Stimulated activated naive CD4-positive, alpha-beta T cell treated with Interleukin-2 at 50 U/mL for 16 hours (primary cell): ENCODE measurements at places on chromosomes 6 and 20.

DNA sequence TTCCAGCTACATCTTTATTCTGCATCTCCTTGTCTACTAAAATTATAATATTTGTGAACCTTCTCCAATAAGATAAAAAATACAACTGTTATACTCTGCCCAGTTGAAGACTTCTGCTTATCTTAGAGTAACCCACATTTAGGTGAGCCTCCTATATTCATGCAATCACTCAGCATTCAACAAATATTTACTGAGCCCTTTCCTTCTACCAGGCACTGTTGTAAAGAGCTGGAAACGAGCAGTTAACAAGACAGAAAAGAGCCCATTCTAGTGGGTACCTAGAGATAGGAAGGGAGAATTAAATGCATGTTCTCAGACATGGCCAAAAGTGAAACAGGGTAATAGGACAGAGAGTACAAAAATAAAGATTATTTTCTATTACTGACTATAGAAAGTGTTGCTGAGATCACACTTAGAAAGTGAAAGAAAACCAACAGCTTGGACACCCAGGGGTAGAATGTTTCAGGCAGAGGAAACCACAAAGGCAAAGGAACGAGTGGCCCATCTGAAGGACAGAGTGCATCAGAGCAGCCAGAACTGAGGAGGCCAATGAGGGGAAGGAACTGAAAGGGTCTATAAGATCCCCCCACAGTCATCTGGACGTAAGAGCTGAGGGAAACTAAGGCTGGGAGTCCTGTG is 50.8 kb upstream of the SMLR1 start:
- no peak for DNase-seq

- DNase-seq, result no peak
These were observed 201.3 kb upstream of the BTBD3 start for GRCh38 chr20:11716239-11716944.

DNA sequence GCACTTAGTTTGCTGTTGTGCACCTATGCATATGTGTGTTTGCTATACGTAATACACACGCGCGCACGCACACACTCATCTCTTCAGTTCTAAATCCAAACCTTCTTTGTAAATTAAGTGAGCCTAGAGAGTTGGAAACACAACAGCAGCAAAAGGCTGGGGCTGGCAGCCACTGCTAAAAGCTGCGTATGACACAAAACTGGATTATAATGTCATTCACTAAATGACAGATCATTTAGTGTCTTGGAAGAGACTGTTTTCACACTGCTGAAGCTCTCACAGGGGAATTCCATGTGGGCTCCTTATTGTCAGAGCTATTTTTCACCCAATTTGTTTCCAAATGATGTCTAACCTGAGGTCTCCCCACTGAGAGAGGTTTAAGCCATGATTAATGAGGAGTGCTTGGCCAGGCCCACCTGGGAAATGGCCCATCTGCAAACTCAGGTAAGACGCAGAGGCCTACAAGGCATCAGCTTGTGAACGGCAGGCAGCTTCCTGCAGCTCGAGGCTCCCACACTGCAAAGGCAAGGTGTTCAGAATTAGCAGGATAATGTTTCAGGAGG is 94.2 kb downstream of the OLIG3 start:
- DNase-seq, result no peak

- no peak for DNase-seq
These were observed 138.2 kb upstream of the DTNBP1 start for GRCh38 chr6:15800841-15801617.

- DNase-seq, result no peak
These were observed 21.1 kb downstream of the ZNF184 start for GRCh38 chr6:27451660-27452390.

DNA sequence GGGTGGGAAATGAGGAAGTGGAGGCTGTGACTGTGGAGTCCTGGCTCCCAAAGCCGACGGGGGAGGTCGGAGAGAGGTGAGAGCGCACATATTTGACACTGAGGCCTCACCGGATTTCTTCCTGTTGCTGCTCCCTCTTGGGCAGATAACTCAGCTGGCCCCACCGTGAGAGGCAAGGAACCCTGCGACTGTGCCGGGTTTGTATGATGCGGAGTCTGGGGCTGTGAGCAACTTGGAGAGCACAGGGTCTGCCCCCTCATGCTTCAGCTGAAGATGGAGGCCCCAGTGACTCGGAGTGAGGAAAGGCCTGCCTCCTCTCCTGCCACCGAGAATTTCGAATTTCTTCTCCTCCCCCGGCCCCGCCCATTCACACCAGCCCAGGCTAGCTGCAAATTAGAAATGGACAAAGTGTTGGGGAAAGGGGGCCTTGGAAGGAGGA is 160.6 kb downstream of the GRM4 start:
- DNase-seq, result no peak

- no peak for DNase-seq
These were observed 5.6 kb downstream of the FOXC1 start for GRCh38 chr6:1615151-1615852.

DNA sequence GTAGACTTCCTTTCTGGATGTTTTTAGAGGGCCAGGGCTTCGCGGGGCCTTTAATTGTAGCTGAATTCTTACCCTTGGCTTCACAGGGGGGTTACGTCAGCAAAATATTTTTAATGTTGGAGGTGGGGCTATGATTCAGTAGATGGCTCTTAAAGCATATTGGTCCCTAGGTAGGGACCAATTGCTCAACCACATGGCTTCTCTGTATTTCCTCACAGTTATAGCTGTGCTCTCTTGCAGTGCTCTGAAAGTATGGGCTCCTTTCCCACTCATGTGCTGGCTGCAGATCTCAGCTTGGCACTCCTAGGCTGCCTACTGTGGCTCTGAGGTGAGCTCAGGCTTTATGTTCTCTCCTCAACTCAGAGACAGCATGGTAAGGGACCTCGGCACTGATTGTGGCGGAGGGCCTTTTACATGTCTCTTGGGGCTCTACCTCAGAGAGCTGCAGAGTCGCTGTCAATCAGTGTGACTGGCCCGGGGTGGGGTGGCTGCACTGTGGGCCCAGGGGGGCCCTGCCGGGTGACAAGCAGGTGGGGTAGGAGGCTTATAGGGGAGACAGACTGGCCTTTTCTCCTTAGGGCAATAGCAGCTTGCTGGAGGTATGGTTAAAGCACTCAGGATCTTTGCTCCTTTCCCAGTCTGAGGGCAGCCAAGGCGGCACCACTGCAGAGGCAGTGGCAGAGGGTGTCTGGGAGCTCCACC is 318.0 kb downstream of the DOK5 start:
- no peak for DNase-seq

DNA sequence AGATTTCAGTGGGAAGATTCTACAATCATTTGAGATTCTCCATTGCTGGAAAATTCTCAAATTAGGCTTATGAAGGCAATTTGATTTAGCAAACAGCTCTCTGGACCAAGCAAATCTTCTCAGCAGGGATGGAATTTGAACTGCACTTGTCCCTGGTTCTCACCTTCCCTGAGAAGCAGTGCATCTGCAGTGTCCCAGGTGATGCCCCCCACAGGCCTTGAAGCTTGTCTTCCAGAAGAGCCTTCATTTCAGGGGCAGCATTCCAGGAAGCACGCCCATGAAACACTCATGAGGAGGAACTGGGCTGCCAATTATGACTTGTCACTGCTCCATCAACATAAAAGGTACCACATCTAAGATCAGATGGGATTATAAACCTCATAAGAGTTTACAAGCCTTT is 82.8 kb upstream of the HDAC2 start:
- DNase-seq, result no peak

DNA sequence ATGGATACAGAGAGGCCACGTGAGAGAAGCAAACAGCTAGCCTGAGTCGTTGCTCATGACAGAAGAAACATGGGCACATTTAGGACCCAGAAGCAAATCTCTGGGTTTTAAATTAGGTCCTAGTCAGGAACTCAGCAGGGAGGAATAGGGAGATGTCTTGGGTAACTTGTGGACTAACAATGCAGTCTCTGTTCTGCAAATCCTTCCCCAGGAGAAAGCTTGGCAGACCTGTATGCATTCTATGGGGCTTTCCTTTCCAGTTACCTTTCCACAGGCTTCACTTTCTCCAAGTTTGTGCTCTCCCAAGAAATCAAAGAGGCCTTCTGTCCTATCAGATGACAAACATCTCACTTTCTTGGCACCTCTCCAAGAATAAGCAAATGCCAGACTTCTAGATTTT is 47.2 kb upstream of the PLCB4 start:
- no peak for DNase-seq

DNA sequence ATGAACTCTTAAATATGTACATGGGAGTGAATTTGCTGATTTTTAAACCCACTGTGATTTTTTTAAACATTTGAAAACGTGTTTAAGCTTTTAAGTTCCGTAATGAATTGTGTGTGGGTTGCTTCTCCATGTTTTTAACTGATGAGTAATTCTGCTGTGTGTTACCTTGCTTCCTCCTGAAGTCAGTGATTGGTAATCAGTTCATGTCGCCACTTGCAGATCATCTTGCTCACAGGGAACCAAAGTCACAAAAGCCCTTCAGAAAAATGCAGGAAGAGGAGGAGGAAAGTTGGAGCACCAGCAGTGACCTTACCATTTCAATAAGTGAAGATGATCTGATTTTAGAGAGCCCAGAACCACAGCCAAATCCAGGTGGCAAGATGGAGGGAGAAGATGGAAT is 36.7 kb downstream of the KIZ start:
- DNase-seq, result no peak

DNA sequence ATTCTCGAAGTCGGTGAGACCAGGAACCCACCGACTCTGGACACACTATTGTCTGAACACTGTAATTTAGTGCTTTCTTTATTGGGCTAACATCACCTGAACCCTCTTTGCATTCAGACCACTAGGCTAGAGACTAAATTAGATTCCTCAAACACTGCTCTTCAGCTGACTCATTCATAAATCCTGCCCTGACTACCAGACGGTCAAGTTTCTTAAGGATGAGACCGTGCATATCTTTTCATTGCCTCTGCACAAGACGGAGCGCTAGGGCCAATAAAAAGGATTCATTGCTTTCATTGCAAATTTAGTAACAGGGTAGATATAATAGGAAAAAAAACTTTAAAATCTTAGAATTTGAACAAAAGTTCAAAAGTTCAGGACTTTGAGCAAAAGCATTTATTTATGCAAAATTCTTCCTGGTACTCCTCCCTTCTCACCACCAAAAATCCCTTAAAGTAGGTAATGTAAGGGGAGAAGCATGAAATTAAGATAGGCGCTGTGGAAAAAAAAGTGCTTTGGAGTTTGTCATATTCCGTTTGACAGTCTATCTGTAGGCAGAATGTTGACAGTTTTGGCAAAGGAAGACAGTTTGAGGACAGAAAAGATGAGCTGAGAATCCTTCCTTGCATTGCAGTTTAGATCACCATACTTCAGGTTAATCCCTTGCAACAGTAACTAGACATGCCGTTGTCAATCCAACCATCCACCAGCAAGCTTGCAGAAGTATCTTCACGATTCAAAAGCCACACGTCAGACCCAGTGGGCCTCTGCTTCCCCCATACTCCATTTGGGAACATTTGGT is 328.6 kb upstream of the JARID2 start:
- DNase-seq, result no peak

DNA sequence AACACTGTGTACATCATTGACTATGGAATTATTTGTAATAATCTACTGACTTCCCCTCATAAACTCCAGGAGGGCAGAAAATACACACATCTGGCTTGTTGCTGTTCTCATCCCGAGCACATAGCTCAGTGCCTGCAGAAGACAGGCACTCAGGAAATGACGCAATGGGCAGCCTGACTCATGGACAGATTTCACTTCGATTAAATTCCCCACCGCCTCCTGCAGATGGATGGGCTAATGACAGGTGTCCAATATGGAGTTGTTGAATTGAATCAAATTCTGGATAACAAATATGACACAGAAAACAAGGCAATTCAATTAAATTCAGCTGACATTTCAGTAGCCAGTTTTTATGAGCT is 9.1 kb downstream of the ANKRD60 start:
- DNase-seq, result no peak

GRCh38 chr6:11398451-11399326 is 138.9 kb upstream of the TMEM170B start:
- no peak for DNase-seq

DNA sequence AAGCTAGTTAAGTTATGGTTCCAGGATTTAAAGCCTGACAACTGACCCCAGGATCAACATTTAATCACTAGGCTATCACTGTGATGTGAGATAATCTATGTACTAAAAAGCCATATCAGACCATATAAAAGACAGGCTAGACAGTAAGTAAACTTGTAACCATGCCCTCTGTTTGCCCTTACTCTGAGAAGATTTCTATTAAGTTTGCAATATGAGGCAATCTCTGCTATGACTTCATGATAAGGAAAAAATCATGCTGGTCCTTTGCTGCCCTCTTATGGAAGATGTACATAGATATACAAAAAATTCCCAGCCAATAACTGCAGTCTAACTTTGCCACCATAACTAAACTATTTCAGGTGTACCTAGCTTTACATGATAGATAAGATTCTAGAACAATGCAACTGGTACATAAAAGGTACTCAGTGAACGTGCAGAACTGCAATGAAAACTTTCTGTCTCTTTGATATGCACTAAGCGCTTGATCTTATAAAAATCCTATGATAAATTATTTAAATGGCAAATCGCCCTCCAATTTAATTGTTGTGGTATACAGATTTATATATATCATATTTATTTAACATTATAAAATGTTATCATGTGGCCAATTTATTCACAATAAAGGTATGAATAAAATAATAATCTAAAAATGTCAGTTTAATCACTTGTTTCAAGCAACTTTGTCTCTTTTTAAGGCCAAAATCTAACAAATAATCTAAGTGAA is 70.5 kb downstream of the FAM217A start:
- DNase-seq, result no peak

DNA sequence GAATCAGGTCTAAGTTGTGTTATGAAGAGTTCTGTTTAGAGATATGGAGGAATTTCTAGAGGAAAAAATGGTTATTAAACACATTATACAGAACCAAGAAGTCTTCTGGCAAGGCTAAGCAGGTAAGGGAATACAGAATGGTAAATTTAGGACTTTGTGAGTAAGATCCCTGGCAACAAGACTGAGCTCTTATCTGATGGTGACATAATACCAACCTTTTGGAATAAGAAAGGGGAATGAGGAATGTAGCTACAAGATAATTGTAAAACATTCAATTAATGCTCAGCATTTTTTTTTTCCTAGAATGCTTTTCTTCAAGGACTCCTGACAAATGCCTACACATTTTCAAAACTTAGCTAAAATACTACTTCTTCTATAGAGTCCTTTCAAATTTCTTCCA is 51.8 kb downstream of the CYB5R4 start:
- DNase-seq, result no peak
